ENCODE measurements at places on chromosomes 7 and 10. TPM values are rescaled to one million over a fixed set of nuclear protein-coding genes. Genes with fewer than 3 reads are reported as not detected.

DNA sequence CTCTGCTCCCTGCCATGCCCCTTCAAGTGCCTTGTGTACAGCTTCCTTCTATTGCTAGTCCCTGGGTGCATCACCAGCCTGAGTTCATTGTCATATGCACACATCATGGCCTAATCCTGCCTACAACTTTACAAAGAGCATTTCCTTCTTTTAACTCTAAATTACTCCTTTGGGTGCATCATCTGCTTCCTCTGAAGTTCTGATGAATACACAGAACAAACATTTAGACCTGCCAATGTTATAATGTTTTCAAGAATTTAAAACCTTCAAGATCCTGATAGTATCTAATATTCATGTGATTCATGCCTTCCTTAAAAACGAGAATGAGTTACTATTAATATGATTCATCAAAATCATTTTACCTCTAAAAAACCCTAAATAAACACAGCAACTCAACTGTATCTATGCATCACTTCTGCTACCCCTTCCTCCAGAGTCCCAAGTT is 357.1 kb downstream of the MAGI2 start:
- DNase-seq, result no peak

PRSS1 gene
- not detected for total RNA-seq

RNF32 gene
- 0.30 TPM for total RNA-seq

DNA sequence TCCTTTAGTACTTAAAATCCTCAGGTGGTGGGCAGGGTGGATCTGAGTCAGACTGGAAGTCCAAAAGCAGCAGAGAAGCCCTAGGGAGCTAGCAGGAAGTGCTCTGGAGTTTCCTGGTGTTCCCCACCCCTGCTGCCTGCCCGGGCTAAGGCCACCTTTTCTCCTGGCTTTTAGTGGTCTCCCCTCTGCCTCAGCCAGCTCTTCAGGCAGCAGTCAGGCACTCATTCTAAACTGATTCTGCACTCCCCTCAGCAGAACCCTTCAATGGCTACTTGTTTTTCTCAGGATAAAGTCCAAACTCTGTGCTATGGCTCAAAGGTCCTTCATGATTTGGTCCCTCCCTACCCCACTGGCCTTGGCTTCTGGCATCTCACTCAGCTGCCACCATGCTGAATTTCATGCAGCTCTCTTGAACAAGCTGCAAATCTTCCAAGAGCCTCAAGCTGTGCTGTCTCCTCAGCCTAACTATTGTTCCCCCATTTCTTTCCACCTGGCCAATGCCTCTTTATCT is 28.9 kb upstream of the DNMBP start:
- DNase-seq, result no peak

MKI67 gene
- 2.1 TPM for total RNA-seq

HIPK2 gene
- total RNA-seq, result 97.8 TPM

- DNase-seq, result no peak
Measured at GRCh38 chr10:66218289-66218688, 707.5 kb upstream of the LRRTM3 start.

DNA sequence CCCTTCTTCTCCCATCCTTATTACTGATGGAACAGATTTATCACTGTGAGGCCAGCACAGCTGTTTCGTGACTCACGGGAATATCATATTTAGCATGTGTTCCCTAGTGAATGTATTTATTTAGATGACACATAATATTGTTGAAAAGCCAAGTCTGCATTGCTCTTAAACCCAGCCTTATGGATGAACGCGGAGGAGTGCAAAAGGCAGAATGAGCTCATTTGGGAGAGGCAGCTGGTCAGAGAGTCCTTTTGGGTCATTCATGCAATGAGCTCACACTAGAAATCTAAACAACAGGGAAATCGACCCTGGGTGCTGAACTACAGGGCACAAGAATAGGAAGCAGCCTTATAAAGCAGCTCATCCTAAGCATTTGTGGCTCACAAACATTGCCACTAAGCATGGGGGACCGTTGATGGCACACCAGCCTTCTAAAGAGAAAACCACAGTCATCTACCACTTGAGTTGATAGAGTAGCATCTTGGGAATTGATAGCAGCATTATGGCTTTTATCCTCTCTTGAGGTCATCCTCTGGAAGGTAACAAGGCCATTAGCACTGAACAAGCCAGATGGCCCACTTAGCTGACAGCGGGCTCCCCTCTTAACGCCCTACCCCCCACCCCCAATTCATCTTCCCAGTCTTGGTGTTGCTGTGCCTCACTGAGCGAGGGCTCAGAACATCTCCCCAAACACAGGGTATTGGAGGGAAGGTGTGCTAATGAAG is 32.9 kb upstream of the SDK1 start:
- no peak for DNase-seq

GRCh38 chr7:95596198-95597063 is at the start of gene PDK4:
PDK4 (minus strand) TSS chr7:95596516; CDS start chr7:95596293, 223 bp downstream.
- DNase-seq, result peak; percentile 97

- no peak for DNase-seq
Measured at GRCh38 chr7:1623810-1624209, 46.3 kb upstream of the ELFN1 start.

WDFY4 gene
- total RNA-seq, result 2.5 TPM

GPR26 gene
- total RNA-seq, result not detected

DNA sequence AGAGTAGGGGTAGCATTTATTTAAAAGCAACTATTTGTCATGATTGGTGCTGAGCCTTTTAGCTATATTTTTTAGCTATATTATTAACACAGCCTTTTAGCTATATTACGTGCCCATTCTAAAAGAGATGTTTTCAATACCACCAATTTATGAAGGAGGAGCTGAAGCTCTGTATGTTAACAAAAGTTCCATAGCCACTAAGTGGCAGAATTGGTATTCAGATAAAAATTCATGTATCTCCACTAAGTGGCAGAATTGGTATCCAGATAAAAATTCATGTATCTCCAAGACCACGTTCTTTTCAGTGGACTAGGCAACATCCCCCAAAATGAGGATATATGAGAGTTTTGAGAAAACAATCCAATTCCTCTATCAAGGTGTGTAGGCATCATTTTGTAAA is 268.6 kb downstream of the HGF start:
- no peak for DNase-seq

DNA sequence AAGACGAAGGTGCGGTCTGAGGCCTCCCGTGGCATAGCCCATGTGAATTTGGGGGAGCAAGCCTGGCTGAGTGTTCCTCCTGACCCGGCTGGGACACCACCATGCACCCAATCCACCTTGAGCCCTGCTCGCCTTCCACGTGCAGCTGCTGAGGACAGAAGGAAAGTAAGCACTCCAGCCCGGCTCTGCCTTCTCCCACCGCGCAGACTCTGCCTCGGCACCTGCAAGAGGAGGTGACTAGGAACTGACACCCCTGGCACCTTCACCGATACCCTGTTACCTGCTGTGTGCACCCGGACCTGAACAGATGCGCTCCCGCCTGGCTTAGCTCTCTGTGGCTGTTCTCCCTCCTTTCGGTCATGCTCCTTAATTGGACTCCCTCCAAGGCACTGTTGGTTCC is 57.0 kb upstream of the OPN4 start:
- no peak for DNase-seq

- DNase-seq, result no peak
Measured at GRCh38 chr7:75756991-75757676, 14.9 kb downstream of the CCL26 start.

DNA sequence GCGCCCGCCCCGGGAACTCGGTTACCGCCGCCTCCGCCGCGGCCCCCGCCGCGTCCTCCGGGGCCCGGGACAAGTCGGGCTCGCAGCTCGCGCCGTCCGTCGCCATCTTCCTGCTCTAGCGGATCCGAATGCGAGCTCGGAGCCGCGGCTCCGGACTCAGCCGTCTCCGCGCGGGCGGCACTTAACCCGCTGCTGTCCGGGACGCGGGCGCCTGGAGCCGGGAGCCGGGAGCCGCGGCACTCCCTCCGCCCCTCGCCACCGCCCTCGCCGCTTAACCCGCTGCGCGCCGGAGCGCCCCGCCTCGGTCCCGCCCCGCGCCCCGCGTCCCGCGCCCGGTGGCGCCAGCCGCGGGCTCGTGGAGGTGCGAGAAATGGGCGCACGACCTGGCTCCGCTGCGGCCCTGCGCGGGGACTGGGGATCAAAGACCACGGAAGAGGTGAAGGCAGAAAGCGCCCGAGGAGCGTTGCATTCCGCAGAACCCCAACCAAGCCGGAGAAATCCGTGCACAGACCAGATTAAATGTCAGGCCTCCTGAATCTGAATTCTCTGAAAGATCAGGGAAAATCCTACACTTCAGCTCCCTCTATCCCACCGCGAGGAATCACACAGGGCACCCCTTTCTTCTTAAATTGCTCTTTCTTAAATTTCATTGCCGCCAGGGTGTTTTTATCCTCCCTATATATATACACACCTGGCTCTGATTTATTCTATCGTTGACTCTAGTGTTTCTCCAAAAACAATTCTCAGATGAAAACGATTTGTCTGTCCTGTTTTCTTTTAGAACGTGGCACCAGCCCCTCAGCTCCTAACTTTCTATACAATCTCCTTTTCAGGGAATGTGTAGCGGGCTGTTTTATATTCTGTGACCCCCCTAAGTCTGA is at the start of gene CTTNBP2:
CTTNBP2 (minus strand) TSS at position 132 of the 881 bp plus-strand sequence; CDS start at position 106, 26 bp downstream.
- peak; percentile 82 for DNase-seq

GRCh38 chr7:7122701-7123281 is 59.6 kb upstream of the C1GALT1 start:
- no peak for DNase-seq

GRCh38 chr7:108090791-108091460 is 39.2 kb downstream of the LAMB4 start:
- DNase-seq, result no peak

DNA sequence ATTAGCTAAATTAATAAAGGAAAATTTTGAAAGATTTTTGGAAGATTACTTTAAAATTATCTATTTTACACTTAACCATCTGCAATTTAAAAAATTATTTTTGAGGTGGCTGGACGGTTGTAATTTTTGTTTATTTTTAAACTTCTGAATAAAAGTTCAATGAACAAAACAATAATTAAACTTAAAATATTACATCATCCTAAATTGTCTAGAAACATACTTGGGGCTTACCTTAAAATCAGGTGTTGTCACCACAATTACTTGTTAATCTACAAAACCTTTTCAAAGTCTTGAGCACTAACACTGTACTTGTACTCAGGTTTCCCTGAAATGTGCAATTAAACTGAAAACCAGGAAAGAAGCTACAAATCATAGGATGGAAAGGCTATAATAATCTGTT is 328.3 kb downstream of the NXPH1 start:
- DNase-seq, result no peak

GRCh38 chr10:126391192-126391885 is 3.1 kb upstream of the ADAM12 start:
- no peak for DNase-seq

DNA sequence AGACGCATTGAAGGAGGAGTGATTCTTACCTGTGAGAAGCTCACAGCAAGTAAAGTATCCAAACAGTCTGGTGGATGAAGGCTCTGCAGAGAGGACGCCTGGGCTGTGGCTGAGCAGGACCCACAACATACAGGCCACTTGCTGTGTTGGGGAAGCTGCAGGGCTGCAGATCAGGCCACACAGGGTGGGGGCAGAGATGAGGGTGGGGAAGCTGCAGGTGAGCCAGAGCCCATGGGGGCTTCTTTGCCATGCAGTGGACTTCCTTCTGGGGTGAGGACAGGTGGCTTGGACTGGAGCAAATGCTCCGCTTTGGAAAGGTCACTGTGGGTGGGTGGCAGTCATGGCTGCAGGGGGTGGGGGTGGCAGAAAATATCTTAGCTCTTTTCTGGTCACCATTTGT is 214.8 kb downstream of the GLRX3 start:
- DNase-seq, result no peak

PDLIM1 gene
- 273 TPM for total RNA-seq

CLCN1 gene
- not detected for total RNA-seq

PRKCQ gene
- total RNA-seq, result 0.16 TPM

- no peak for DNase-seq
Measured at GRCh38 chr10:23344241-23344841, at the start of gene C10orf67. C10orf67 (minus strand) TSS chr10:23344797; CDS start chr10:23344774, 23 bp downstream.

DNA sequence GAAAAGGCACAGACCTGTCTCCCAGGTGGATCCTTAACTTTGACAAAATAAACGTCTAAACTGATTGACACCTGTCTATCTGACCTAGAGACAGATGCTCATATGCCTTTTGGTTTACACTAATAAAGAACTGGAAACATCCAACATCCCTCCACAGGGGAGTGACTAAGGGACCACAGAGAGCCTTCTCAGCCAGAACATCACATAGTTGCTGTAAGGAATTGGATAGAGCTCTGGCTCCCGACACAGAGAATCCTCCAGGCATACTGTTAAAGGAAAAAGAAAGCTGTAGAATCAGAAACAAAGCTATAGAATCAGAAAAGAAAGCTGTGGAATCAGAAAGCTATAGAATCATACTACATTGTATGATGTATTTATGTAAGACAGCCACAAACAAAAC is 258.8 kb downstream of the STK31 start:
- no peak for DNase-seq

LMOD2 gene
- total RNA-seq, result 492 TPM

CC2D2B gene
- total RNA-seq, result 0.22 TPM

- DNase-seq, result no peak
Measured at GRCh38 chr7:29946428-29947186, 43.0 kb downstream of the SCRN1 start.

DNA sequence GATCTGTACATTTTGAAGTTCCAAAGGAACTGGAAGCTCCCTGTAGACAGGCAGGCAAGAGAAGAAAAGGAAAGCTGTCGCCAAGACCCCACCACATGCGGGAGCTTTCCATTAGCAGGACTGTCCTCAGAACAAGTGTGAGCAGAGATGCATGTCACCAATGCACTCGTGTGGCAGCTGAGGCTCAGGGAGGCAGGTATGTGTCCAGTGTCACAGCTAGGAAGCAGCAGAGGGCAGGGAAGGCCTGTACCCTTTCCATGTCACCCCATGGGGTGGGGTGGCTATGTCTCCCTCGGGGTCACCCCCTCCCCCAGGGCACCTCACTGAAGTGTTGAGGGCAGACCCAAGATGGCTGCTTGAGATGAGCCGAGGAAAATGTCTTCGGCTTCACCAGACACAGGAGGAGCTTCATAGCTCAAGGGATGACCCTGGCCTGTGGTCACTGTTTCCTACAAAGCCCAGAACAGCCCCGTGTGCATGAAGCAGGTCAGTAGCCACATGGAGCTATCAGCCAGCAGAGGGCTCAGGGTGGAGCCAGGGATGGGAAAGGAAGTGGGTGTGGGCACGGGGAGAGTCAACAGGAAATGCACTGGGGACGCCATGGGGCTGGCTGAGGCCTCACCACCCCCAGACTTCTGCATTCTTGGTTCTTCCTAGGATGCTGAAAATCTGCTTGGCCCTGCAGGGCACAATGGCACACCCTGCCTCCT is 96.6 kb downstream of the FAM53B start:
- DNase-seq, result peak; percentile 92

CNNM1 gene
- 0.16 TPM for total RNA-seq

ATP6V0A4 gene
- not detected for total RNA-seq

- DNase-seq, result no peak
Measured at GRCh38 chr10:117720931-117721835, 178.6 kb downstream of the EMX2 start.

DNA sequence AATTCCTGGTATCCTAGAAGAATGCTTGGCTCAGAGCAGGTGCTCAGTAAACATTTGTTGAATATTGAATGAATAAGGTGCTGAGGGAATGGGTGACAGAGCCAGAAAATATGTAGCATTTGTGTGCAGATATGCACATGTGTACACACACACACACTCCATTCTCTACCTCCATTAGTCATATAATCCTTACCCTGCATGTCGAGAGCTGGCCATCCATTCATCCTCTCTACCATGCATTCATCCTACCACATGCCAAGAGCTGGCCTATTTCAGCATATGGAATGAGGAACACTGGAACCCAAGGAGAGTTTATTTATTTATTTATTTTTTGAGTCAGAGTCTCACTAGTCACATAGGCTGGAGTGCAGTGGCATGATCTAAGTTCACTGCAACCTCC is 284.8 kb downstream of the PLXNA4 start:
- DNase-seq, result no peak

PTF1A gene
- total RNA-seq, result not detected
